ENCODE measurements at places on chromosomes 6 and 20.

DNA sequence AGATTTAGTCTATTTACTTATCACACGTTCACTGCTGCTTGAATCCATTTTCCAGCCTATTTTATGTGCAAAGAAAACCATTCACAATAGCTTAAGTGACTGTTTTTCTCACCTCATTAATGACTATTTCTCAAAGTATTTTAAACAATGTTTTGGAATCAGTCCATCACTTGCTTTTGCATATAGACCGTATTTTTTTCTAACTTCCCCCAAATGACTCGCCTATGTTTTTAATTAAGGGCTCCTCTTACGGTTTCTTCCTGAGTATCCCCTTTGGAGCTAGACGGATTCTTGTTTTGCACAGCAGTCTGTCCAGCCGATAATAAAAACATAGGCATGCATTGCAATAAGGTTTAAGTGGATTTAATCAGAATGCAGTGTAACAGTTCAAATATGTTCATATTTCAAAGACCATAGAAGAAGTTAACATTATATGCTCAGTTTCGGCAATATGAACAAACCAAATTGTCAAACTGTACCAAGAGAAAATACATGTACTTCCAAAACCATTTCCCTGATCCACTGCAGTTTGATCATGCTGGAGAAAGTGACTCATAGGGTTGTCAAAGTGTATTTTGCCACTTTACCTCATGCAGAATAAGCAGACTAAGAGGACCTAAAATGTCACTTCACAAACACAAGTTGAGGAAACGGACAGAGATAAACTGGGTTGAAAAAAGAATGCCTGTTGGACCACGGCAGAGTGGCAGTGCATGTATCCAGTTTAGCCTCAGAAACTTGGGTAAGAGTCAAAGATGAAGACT, 66.4 kb downstream of the HMGN3 start:
- DNase-seq = no peak

DNA sequence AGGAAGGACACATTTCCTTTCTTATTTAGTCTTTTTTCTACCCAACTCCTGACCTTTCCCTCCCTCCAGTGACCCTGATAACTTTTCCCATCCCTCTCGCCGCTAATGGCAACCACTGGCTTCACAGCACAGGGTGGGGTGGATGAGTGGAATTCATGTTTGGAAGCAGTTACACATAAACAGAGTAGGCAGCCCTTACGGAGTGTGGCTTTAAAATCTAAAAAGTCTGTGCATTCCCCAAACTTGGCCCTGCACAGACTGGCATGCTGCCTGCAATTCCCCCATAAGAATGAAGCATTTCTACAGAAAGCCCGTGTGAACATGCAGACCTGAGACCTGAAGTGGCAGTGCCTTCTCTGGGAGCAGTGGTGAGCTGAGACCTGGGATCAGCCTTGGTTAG, 275.9 kb upstream of the PRND start:
- DNase-seq = no peak

GRCh38 chr6:7246401-7247178, 66.4 kb downstream of the SSR1 start:
- DNase-seq = no peak

- DNase-seq = no peak
Observed at GRCh38 chr20:21373436-21373835, 23.9 kb downstream of the NKX2-4 start.

DNA sequence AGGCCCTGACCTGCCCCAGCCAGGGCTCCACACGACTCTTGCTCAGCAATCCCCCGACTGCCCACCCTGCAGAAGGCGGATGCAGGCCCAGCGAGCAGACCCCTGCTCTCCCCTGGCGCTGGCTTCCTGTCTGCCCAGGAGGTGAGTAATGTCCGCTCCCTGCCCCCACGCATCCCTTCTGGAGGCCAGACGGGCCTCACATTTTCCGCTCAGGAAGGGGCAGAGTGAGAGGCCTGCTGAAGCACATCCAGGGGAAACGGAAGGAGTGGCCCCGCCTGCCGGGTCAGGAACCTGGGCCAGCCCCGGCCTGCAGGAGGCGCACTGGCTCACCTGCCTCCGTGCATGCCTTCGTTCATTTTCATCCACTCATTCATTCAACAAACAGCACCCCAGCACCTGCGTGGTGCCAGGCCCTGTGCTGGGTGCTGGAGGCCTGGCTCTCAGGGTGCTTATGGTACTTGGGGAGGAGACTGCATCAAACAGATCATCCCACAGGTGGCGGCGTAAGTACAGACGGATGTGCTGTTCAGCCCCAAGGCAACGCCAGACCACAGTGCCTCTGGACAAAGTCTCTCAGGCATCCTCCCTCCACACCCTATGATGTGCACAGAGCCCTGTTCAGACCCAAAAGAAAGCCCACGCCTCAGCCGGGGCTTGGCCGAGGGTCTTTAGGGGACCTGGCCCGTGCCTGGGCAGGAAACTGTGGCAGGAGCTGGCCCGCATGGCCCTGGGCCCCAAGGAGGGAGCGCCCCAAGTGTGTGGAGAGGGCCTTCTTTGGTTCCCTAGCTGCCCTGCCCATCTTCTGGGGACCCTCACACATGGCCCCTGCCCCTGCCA, 112.1 kb downstream of the ASXL1 start:
- no peak for DNase-seq

All from activated gamma-delta T cell treated with Interleukin-2 at 50 U/mL for 16 hours (primary cell).